AG04449 (cell line): ENCODE measurements at places on chromosomes 5 and 9.

DNA sequence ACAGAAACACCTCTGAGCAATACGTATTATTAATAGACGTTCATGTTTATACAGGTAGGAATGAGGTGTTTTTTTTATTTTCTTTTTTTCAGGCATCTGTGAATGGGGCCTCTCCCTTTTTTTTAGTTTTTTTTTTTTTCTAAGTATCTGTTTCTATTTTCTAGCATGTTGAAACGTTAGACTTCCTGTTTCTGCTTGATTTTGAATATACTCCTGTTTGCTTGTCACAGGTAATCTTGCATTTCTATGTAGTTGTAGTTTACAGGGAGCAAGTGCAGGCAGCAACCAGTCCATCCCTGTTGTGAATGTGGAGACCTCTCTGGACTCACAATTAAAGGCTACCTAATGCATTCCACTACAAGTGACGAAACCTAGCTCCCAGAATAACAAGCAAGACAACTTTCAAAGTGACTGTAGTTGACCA is 22.8 kb upstream of the TNFAIP8 start:
- no peak for DNase-seq

GRCh38 chr5:132663771-132664695 is 6.1 kb downstream of the IL13 start:
- no peak for DNase-seq

DNA sequence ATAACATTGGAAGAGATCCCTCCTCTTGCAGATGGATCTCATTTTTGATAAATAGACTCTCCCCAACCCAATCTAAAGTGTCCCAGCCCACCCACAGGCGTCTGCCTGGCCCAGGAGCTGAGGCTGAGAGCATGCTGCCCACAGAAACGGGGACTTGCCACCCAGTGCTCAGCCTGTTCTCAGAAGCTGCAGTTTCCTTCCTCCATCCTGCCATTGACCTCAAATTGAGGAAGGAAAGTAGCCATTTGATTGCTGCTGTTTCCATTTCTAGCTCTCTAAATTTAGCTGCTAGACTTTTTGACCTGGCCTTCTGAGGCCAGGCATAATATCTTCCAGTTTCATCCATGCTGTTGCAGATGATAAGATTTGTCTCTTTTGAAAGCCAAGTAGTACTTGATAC is 31.1 kb upstream of the FRMD3 start:
- DNase-seq, result no peak

GRCh38 chr5:150960791-150961396 is 56.1 kb upstream of the ZNF300 start:
- no peak for DNase-seq

DNA sequence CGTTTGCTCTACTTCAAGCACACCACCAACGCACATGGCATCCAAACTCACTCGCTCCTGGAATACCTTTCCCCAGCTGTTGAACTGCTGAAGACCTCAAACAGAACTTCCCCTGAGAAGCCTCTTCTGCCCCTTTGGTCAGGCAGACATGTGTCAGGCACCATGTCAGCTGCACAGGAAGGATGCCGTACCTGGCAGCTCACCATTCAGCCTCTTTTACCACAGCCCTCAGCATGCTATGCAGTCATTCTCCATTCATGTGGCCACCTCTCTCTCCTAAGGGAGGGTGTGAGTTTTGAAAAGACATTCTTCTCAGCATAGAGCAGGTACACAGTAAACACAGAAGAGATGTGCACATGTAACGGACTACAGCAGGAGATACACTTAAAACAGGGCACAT is 14.2 kb downstream of the IL4 start:
- DNase-seq, result no peak

- DNase-seq, result no peak
Observed at GRCh38 chr5:82419559-82420332, 141.6 kb upstream of the RPS23 start.

DNA sequence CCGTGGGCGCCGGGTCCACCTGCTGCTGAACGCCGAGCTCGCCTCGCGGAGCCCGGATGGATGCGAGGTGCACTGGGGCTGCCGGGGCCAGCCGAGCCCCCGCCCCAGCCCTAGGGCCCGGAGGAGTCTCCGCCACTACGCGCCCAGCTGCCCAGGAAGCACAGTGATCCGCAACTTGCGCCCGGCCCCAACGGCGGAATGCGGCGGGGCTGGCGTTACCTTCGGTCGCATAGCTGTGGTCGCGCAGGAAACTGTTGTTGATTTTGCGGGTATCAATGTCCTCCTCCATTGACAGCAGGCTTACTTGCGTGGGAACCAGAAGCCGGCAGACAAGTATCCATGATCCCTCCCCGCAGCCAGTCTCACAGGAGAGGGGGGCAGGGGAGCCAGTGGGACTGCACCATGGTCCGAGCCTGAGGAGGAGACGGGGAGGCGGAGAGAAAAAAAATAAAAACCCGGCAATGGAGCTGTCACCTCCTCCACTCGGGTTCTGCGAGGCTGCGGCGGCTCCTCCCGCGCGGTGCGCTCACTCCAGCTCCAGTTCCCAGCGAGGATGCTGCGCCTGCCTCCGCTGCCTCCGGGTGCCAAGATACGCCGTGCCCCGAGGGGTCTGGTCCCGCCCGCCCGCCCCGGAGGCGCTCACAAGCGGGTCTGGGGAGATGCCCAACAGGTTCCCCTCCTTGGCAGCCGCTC is 628 bp downstream of the PPP2R2B start:
- no peak for DNase-seq

- DNase-seq, result no peak
Observed at GRCh38 chr9:26142201-26142600, 464.0 kb upstream of the TUSC1 start.

- DNase-seq, result no peak
Observed at GRCh38 chr5:157912621-157913325, 53.8 kb upstream of the CLINT1 start.

GRCh38 chr9:104748359-104749031 is 1.0 kb downstream of the NIPSNAP3A start:
- no peak for DNase-seq

DNA sequence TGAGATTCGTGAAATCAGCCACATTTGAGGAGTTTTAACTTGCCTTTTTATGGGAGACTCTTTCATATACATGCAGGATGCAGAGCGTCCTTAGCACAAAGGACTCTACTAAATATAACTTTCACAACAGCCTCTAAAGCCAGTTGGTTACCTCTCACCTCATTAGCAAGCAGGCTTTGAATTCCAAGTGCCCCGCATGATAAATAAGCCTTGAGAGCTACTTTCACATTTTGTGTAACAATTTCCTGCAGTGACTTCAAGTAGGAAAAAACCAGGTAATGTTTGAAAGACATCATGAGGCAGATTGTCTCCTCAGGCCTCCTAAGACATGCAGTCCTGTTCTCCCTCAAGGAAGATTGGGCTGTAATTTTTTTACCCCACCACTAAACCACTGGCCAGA is 50.5 kb downstream of the RALGPS1 start:
- DNase-seq, result no peak

DNA sequence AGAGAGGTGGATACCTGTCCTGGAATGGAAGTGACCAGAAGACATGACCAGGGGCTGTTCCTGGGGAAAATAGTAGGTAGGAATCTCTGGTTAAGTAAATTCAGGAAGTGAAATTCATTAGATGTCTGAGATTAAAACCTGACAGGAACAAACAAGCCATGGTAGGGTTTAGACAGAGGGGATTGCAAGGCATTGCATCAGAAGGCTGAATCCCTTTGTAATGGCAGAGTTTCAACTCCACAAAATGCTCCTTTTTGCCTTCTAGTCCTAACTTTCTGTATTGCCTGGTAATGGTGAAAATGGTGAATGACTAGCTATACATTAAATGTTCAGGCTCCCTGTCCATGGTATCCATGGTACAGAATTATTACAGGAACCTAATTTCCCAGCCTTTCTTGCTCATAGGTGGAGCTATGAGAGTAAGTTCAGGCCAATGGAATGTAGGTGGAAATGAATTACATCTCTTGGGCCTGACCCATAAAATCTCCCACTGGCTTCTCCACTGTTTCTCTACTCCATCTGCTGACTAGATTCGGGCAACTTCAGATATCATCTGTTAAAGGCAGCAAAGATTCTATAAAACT is 113.4 kb upstream of the CNTLN start:
- no peak for DNase-seq

GRCh38 chr9:4743131-4743875 is 2.3 kb upstream of the AK3 start:
- no peak for DNase-seq

GRCh38 chr5:72565513-72566289 is 58.5 kb upstream of the ZNF366 start:
- no peak for DNase-seq

DNA sequence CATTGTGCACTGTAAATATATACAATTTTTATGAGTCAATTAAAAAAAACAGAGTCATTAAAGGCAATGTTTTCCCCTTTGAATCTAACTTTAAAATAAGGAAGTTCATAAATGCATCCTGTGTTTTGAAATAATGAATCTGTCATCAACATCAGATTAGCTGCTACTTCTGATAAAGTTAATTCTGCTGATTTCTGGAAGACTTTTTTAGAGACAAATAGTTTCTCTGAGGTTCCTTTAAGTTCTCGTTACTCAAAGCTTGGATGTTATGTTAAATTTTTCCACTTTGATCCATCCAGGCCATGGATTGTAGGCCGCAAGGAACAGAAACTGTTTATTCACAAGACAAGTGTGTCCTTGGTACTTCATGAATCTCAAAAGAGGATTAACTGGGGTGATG is 115.5 kb downstream of the CARTPT start:
- DNase-seq, result no peak

- DNase-seq, result no peak
Observed at GRCh38 chr5:61283471-61283870, 48.6 kb upstream of the ZSWIM6 start.

- DNase-seq, result no peak
Observed at GRCh38 chr5:15774632-15775031, 274.7 kb downstream of the FBXL7 start.

DNA sequence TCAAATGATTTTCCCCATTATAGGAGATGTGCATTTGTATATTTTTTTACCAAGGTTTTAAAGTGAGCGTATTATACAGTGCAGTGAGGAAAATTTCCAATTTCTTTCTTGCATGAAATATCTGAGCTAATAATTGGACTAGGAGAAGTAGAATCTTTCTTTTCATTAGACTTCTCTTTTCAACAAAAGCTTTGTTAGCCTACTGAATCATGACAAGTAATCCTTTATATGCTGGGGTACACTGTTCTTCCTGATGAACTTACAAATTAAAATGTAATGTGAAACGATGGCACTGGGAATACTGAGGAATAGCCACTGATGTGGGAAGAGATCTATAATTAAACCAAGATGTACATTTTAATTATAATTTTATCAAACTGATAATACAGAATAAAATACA is 829.6 kb downstream of the PTPRD start:
- no peak for DNase-seq

- no peak for DNase-seq
Observed at GRCh38 chr5:151591144-151591819, at the start of gene FAT2. Gene FAT2 (minus strand): TSS chr5:151591331. CDS start chr5:151568931, 22,400 bp downstream.

DNA sequence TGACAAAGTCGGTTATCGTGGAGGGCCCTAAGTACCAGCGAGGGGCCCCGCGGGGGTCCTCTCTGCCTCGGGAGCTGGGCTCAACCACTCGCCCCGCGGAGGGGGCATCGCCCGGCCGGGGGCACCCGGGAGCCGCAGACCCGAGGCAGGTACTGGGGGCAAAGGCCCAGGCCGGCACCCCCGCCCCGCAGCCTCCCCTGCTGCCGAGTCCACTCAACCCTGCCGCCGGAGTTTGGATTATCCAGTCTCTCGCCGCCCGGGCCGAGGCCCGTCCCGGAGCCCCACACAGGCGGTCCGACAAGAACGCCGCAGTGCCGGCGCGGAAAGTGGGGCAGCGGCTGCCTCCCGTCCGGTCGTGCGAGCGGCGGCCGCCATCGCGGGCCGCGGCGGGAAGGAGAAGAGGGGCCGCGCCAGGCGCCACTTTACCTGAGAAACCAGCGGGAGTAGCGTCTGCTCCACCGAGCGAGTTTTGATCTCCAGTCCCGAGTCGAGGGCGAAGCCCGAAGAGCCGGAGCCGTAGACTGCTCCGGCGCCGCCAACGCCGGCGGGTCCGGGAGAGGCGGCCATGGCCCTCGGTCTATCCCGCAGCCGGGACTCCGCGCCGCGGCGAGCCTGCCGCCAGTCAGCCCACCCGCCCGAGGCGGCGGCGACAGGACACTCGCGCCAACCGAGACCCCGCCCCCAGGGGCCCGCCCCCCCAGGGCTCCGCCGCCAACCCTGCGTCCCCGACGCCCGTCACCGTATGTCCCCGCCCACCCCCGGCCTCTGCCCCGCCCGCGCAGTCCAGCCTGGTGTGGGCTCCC is at the start of gene CTNNAL1:
TSS of gene CTNNAL1 (minus strand) at position 624 of the 803 bp plus-strand sequence. CDS start at position 567, 57 bp downstream.
- DNase-seq, result no peak

DNA sequence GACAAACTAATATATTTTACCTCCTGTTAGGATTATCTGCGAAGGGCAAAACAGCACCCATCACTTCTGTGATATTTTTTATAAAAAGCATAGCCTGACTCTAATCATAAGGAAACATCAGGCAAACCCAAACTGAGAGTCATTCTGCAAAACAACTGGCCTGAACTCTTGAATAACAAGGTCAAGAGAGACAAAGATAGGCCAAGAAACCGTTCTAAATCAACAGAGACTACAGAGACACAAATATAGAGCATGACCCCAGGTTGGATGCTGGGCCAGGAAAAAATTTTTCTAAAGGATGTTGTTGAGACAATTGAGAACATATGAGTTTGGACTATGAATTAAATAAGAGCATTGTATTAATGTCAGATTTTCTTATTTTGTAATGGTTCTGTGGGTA is 384.9 kb downstream of the NFIB start:
- no peak for DNase-seq

GRCh38 chr9:81318571-81318970 is 370.8 kb downstream of the TLE1 start:
- no peak for DNase-seq

DNA sequence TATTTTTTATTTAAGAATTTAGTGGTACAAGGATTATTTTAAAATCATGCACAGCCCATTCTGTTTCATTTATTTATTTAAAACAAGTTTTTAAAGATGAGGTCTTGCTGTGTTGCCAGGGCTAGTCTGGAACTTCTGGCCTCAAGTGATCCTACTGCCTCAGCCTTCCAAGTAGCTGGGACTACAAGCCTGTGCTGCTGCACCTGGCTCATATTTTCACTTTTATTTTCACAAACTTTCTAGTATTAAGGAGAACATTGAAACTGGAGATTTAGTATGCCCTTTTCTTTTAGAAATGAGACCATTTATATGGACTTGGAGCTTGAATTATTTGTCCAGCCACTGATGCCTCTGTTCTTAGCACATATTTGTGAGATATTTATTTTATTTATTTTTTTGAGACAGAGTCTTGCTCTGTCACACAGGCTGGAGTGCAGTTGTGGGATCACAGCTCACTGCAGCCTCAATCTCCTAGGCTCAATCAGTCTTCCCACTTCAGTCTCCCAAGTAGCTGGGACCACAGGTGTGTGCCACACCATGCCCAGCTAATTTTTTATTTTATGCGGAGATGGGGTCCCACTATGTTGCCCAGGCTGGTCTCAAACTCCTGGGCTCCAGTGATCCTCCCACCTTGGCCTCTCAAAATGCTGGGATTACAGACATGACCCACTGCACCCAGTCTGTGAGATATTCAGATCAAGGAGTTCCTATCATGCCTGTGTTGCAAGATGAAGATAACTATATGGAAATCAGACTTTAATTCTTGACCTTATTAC is 7.4 kb downstream of the DMXL1 start:
- DNase-seq, result no peak
